ENCODE measurements at places on chromosomes 7 and 10.

DNA sequence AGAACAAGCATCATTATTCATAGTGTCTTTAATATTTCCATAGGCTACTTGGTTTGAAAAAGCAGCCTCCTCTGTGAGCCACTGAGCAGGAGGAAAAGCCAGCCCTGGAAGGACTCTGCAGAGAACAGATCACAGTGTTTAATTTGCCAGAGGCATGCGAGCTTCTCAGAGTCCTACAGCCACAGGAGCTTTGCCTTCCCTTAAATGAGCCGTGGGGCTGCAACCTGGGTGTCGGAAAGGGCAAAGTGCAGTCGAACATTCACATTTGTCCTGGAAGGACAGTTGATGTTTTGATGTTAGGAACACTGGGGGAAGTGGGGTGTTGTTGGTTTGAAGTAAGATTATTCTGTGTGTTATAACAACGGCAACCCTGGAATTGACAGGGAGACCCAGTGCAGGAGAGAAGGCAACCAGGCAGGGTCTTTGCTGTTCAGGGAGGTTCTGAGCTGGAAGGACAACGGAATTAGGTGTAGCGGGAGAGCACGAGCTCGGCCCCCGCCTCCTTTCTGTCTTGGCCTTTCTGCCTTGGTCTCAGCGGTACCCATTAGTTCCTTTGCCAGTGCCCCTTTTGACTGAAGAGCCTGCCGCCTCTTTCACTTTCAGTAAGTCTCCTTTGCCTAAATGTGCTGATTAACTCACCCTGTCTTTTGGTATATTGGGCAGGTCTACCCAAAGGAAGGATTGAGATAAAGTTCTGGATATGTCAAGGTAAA lies 192.3 kb upstream of the PITRM1 start:
- peak; percentile 60 for DNase-seq

- no peak for DNase-seq
Measured at GRCh38 chr7:2734751-2735571, 47.0 kb downstream of the AMZ1 start.

DNA sequence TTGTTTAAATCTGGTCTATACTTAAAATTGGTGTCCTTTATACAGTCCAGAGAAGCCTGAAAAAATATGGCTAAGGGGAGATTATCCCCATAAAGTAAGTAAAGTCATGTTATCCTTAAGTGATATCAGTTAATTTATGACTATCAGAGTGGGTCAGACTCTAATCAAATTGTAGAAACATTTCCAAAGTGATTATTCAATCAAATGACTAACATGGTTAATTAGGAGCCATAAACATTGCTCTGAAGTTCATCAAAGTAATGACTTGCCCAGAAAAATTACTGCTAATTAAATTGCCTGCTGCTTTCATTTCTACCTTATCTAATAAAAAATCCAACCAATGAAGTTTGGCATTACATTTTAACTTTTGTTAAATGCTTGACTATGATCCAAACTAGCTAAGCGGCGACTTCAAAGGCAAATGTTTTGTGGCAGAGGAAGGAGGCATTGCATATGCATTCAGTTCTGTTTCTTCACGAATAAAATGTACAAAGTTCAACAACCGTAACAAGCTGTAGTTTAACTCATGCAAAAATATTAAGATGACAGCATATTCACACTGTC lies 76.7 kb downstream of the ETV1 start:
- DNase-seq = no peak

- DNase-seq = no peak
Measured at GRCh38 chr10:83612746-83613145, 526.6 kb upstream of the GHITM start.

GRCh38 chr7:132291481-132291880 lies 284.8 kb downstream of the PLXNA4 start:
- no peak for DNase-seq

DNA sequence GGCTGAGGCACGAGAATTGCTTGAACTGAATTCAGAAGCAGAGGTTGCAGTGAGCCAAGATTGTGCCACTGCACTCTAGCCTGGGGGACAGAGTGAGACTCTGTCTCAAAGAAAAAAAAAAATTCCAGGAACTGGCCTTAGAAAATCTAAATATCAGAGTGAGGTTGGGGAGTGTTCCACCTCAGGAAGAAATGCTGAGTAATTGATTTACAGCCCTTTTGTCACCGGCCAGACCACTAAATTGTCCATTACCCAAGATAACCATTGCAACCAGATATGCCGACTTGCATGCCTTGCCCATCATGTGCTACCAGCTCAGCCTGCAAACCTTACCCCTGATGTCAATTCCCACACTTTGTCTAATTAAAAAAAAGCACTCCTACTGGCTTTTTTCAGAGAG lies 42.4 kb downstream of the CRCP start:
- no peak for DNase-seq

DNA sequence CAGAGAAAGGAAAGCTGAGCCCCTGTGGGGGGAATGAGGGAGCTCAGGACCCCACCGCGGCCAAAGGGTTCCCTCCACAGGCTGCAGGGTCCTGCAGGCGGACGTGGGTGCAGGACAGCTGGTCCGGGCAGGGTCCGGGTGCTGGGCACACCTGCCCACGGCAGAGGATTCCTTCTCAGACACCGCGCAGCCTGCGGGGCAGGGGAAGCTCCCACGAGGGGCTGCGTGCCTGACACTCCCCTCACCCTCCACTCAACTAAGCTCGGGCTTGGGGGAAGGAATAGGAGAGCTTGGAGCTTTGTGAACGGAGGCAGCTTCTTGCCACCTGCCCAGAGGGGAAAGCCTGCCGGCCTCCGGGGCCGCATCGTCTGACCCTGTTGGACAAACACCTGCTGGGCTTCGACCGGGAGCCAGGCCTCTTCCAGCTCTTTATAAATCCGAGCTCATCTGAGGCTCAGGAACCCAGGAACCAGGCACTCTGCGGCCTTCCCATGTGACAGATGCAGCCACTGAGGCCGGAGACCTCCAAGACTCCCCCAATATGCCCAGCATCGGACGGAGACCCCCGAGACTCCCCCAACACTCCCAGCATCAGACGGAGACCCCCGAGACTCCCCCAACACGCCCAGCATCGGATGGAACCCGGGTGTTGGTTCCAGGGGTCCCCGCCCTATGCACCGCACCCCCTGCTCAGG lies 97.3 kb downstream of the PDGFA start:
- DNase-seq = no peak

DNA sequence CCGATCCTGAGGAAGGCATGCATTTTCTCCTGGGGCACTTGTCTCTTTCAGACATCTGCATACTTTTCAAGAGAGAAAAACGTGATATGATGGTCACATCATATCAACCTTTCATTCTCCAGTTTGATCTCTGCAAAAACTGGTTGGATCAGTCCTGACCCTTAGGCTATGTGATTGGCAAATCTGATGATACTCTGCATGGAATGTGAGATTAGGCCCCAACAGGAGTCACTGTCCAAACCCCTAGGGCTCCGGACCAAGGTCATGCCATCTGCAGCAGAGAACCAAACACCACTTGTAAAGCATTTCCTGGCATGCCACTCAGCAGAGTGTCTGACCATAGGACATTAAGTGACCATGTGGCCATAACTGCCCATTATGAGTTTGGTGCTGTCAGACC lies 8.6 kb downstream of the GCK start:
- no peak for DNase-seq

DNA sequence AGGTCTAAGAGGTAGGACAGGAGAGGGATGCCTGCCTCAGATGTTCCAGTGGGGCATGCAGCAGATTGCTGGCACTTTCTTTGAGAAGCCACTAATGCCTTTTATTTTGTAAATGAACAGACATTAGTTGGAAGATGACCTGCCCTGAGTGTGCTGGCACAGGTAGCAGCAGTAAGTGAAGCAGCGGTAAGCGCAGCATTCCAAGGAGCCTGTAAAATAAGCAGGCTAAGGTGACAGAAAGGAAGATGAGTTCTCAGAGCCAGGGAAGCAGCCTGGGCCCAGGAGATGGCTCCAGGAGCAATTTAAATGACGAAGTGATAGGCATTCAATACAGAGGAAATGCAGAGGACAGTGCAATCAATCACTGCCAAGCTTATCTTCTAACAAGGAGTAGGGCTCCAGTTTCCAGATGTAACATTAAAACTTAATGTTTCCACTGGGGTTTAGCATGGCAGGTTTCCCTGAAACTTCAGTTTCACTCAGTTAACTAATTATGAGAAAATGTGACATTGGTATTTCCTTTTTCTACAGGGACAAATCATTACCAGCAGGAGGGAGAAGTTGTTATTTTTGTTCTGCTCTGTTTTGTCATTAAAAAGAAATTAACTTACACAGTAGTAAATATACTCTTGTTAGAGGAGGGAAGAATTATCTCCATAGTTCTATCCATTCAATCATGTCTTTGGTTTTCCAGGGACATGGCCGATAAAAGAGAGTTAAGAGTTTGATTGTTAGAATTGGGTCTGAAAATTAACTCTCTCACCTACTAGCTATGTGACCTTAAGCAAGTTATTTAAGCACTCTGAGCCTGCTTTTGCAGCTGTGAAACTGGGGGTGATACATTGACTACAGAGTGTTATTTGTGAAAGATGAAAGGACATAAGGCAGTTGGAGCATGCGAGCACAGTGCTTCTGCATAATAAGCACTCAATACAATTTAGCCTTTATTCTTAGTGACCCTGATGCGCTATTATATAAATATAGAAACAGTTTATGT lies 96.6 kb upstream of the PTN start:
- no peak for DNase-seq

DNA sequence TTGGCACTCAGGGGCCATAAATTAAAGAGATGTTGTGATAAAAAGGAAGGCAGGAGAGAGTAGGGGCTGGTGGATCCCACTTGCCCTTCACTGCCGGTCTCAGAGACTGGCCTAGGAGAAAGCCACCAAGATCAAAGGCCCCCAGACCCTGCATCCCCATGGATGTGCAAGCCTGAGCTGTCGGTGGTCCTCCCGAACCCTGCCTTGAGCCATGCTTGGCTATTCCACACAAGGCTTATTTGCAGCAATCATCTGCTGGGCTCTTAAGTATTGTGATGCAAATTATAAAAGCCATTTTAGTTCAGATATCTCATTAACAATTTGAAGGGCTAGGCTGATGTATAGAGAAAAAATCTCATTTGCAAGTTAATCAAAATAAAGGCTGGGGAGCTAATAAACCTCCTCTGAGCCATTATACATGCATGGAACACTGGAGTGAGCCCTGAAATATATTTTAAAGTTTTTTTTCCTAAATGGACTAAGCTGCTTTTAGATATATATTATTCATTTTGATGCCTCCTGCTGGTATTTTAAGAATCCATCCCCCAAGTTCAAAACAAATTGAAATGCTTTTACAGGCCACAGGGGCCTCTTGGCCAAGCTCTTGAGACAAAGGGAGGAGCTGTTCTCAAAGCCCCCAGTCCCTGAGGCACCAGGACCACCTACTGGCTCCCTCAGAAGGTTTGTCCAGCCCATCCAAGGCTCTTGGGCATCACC lies 28.1 kb downstream of the OAT start:
- no peak for DNase-seq

DNA sequence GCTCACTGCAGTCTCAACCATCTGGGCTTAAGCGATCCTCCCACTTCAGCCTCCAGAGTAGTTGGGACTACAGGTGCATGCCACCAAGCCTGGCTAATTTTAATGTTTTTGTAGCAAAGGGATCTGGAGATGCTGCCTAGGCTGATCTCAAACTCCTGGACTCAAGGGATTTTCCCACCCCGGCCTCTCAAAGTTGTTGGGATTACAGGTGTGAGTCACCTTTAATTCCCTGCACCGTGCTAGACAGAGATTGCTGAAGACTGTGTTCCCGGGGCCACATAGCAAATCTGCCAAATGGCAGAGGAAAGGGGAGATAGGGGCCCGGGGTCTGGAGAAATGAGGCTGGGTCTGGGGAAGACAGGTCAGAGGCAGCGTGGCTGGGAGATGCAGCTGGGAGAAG lies 20.6 kb upstream of the PSMG3 start:
- no peak for DNase-seq

- no peak for DNase-seq
Measured at GRCh38 chr10:62000726-62001125, 99.2 kb downstream of the ARID5B start.

DNA sequence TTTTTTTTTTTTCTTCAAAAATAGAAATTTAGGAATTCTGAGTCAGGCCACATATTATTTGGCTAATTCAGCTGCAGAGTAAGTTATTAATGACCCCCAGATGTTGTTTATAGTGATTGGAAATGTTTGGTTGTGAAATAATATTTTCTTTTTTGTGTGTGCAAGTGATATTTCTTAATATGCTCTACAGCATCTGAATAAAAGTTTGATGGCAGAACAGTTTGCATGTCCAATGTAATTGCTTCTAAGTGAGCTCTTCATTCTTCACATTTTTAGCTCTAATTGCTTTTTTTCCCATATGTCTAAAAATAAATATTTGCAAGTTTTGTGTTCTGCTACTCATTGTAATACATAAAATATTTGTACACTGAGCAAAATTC lies 116.0 kb downstream of the ARID5B start:
- no peak for DNase-seq

GRCh38 chr7:155258226-155258560 lies 39.5 kb upstream of the INSIG1 start:
- no peak for DNase-seq

DNA sequence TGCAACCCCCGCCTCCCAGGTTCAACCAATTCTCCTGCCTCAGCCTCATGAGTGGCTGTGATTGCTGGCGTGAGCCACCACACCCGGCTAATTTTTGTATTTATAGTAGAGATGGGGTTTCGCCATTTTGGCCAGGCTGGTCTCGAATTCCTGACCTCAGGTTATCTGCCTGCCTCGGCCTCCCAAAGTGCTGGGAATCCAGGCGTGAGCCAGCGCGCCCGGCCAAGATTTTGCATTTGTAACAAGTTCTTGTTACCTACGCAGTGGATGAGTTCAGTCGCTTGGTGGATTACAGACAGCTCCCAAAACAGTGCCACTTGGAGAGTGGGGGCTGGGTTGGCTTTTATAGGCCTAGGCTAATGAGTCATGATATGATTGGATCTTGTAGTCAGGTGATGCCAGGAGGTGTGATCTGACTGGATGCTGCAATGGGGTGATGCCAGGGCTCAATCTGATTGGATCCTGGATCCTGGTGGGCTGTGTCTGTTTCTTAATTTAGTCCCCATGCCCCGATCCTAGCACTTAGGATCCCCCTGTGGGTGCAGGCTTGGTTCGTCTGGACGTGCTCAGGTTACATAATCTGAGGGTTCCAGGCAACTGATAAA lies 20.3 kb downstream of the SBDS start:
- DNase-seq = peak; percentile 0

DNA sequence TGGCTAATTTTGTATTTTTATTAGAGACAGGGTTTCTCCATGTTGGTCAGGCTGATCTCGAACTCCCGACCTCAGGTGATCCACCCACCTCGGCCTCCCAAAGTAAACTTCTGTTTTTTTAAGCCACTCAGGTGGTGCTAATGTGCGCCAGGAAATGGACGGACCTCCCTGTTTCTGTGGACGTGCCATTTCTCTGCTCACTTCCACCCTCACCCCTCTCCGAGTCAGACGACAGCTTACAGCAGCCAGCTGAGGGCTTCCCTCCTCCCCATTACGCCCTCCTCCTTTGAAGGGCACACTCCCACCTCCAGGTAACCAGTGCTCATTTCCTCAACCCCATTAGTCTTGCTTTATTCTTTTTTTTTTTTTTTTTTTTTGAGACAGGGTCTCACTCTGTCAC lies 41.7 kb upstream of the EZH2 start:
- DNase-seq = no peak
